ENCODE measurements at places on chromosomes 5 and 9.

- DNase-seq: no peak
These were observed 9.0 kb upstream of the LIX1 start for GRCh38 chr5:97151370-97151769.

DNA sequence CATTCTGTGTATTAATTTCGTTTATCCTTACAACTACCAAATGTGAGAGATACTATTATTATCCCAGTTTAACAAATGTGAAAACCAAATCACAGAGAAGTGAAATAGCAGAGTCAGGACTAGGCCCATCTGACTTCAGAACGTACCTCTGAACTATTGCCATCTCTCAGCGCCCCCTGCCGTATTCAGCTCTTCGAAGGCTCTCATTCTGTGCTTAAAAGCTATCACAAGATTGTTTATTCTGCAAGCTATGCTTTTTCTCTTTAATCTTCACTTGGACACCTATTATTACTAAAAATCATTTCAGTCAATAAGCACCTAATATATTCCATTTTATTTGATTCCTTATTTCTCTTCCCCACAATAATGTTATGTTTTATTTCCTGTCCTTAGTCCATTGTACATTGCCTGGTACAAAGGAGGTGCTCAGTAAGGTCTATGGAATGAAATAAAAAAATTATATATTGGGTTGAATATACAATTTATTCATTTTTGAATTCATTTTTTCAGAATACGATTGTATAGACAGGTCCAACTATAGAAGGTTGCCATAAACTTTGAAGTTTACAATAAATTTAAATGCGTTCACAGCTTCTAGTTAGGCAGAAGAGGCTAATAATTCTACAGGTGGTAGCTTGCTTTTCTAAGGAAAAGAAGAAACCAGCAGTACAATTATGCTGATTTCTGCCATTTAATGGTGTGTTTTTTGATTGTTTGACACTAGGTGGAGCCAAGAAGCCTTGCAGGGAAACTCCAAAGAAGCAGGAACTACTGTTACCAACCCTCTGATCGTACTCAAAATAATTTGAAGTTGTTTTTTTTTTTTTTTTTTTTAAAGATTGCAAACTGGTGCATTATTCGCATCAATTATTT is 202.2 kb upstream of the DMRTA1 start:
- DNase-seq: no peak

GRCh38 chr5:158268286-158268685 is 409.3 kb upstream of the CLINT1 start:
- DNase-seq: no peak

DNA sequence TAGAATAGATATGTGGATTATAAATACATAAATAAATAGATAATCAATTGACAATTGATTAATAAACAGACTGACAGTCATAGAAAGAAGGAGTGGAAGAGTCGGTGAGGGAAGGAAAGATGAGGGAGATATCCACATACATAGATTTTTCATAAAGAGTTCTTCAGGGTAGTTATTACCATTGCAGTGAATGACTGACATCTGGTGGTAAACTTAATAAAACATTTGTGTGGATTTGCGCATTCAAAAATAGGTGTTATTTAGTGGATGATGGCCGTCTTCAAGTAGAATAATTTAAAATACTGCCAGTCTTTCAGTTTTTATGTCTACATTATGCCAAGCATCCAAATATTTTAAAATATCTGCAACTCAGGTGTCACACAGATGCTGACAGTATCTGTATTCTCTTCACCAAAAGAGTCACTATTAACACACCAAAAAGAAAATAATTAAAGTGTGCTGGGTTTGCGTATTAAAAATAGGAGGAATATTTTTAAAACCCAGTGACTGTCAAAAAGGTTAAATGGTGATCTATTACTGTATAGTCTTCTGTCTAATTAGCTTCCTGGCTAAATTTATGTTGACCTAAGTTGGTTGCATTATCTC is 78.8 kb downstream of the GIN1 start:
- no peak for DNase-seq

DNA sequence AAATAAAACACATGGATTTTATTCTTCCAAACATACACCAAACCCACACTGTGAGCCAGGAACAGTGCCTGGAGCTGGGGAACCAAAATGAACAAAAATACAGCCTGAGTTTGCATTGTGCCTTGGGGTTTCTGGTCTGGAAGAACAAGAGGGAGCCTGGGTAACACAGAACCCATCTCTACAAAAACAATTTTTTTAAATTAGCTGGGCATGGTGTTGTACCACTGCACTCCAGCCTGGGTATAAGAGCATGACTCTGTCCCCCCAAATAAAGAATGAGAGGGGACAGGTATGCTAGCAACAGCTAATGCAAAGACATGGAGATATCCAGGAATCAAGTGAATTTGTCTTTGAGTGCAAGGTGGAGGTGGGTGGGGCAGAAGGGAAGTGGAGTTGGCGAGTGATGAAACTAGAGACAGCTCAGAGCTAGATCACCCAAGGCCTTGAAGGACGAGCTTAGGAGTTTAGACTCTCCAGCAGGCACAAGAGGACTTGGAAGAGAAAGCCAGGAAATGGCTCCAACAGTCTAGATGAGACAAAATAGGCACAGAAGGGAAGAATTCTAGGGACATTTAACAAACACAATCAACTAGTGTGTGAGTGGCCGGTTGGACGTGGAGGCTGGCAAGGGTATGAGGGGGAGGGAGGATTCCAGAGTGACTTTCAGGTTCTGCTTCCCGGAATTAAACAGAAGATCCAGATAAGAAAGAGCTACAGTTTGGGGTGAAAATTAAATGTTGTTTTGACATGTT is 47.4 kb downstream of the FNBP1 start:
- no peak for DNase-seq

DNA sequence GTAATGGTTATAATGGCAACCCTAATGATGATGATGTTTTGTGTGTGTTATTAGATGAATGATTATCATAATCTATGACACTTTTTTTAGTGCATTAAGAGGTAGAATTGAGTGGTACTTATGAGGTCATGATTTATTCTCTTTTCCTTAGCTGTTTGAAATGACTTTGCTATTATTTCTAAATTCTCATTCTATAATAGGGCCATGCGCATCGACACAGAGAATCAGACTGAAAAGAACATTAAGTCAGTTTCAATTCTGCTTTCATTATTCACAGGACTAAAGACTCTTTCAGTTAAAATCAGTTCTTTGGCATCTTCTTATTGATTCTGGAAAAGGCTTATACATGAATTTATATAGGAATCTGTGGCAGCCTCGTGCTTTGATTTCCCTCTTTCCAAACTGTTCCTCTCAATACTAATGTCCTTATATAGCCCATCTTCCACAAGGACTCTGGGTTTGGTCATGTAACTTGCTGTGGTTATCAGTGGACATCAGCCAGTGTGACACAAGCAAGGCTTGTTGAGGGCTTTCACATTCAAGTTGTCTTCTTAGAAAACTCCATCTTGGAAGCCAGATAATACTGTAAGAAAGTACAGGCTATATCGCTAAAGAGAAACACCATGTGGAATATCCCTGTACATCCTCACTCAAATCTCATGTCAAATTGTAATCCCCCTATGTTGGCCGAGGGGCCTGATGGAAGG is 140.3 kb upstream of the CHD1 start:
- DNase-seq: no peak

- no peak for DNase-seq
These were observed 71.5 kb upstream of the RPS23 start for GRCh38 chr5:82349652-82350051.

DNA sequence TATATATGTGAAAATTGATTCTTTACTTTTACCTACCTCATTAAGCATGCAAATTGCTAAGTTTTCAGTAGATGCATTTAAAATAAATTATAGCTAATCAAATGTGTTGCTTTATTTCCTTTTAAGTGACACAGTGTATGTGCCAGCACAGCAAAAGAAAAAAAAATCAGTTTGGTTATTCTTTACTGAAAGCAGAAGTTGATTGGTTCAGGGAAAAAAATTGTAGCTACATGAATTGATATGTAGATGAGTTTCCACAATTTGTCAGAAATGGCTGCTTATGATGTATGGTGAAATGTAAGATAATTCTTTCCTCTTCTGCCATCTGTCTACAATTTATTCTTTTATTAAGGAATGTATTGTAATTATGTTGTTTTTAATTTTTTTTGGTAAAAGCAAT is 57.8 kb downstream of the PARP8 start:
- no peak for DNase-seq

DNA sequence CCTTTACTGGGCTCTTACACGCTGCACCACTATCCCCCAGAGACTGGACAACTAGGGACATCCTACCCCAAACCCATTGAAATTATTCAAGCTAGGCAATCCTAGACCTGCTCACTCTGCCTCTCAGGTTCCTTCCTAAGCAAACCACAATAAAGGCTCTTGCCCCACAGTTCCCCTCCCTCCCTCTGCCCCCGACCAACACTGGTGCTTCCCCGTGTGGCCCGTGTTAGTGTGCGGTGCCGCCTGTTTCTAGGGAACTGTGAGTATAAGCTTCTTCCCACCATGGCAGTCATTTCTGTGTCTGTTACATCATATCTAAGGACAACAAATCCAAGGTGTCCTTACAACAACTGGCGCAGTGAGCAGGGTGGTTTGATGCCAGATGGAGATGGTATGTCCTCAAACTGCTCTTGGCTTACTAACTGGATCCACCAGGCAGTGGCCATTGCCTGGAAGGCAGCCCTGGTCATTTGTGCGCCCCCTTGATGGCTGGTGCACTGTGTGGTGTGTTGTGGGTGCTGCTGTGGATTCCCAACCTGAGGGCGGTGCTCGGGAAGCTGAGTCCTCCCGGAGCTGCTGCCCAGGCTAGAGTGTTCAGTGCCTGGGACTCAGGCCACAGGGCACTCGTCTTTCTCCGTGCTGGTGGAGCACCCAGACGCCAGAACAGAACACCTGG is 8.4 kb upstream of the MXD3 start:
- no peak for DNase-seq

DNA sequence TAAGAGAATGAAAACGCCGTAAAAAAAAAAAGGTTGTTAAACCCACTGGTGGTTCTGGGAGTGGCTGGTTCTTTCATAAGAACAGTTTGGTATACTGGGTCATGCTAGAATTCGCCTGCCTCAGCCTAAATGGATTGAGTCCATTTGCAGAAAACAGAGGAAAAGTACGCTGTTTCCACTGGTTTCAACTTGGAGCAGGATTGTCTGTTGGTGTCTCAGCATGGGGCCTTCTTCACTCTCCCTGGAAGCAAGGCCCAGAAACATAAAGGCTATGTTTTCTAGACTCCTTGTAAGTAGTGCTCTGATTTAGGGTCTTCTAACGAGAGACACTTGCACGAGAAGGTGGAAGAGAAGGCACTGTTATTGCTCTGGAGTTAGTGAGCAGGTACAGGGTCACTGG is 116.9 kb upstream of the MTAP start:
- DNase-seq: no peak

DNA sequence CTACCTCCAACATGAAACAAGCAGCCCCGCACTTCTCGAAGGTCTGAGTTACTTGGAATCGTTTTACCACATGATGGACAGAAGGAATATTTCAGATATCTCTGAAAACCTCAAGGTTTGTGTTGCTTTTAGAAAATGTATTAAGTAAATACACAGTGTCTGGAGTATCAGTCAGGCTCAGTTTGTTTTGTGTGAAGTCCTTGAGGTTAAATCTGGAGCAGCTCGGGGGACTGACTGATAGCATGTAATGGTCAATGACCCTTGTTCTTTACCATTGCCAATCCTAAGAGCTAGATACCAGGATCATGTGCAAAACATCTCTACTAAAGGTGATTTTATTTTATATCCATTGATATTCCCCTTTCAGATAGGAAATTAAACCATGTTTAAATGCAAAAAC is 26.9 kb upstream of the LNPEP start:
- no peak for DNase-seq

DNA sequence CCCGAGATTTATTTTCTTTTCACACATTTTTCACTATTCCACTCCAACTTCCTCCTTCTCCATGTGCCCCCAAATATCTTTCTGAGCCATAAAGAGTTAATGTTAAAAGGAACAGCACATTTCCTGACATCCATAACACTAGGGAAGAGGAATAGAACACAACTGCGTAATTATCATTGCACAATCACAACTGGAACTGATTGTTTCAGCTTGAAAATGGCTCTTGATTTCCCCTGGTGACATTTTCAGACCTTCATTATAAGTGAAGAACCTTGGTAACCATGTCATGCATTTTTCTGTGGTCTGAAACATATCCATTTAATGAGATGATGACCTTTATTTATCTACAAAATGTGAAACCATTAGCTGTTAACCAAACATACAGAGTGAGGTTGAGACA is 82.4 kb downstream of the PCSK1 start:
- no peak for DNase-seq

DNA sequence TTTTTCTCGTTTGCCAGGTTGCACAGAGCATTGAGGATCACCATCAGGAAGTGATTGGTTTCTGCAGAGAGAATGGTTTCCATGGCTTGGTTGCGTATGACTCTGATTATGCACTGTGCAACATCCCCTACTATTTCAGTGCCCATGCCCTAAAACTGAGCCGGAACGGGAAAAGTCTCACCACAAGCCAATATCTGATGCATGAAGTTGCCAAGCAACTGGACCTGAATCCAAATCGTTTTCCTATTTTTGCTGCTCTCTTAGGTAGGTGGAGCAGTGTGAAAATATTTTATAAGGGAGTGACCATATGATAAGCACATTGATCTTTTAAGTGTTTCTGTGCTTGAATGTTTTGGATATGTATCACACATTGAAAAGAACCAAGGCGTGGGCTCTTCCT is 17.7 kb upstream of the FAM120AOS start:
- DNase-seq: no peak

GRCh38 chr5:74390822-74391221 is 249.7 kb downstream of the ENC1 start:
- no peak for DNase-seq

DNA sequence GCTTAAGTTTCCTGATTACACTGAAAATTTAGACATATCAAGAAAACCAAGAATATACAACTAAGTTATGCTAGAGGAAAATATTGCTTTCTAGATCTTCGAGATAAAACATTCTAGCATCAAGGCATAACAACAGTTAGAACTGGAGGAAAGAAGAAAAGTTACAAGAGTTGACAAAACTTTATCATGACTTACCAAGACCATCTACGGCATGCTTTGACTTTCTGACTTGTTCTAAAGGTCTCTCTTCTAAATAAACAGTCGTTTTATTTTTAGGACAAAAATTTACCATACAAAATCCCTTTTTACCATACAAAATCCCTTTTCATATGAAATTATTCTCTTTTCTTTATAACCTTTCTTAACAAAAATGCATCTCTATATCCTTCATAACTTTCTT is 1110.1 kb upstream of the CDH10 start:
- DNase-seq: no peak

- no peak for DNase-seq
These were observed 18.5 kb downstream of the FBXW2 start for GRCh38 chr9:120774719-120775118.

GRCh38 chr9:76989501-76989900 is 30.0 kb upstream of the FOXB2 start:
- no peak for DNase-seq

GRCh38 chr5:89556215-89556913 is 673.4 kb upstream of the MEF2C start:
- DNase-seq: no peak

- no peak for DNase-seq
These were observed 27.8 kb downstream of the DPYSL3 start for GRCh38 chr5:147481874-147482705.

GRCh38 chr9:112544477-112544876 is 57.9 kb downstream of the KIAA1958 start:
- no peak for DNase-seq

GRCh38 chr9:73152543-73152844 is 829 bp downstream of the ANXA1 start:
- no peak for DNase-seq
